RPMI7951 (cell line): ENCODE measurements at places on chromosomes 1 and 21.

DNA sequence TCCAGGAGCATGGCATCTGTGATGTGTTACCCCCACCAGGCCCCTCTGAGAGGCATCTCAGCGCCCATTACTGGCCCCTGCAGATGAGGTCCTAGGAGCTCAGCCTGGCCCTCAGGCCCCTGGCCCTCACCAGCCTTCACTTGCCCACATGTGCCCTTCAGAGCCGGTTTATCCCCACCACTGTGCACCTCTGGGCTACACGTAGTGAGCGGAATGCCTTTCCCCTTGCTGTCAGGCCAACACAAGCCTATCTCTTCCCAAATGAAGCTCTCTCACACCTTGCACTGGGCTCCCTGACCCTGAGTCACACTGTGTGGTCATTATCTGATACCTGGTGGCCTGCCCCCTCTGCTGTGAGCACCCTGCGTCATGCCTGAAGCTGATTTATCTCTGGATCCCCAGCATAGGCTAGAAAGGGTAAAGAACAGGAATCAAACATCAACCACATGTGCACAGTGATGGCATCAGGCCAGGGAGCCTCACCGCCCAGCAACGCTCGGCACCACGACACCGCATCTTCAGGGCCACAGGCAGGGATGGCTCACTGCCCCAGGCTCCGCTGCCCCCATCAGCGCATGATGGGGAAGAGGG is 49.1 kb downstream of the GLIS1 start:
- peak; percentile 16 for DNase-seq

GRCh38 chr21:31732597-31733550 is 956 bp upstream of the SCAF4 start:
- DNase-seq = peak; percentile 29

DNA sequence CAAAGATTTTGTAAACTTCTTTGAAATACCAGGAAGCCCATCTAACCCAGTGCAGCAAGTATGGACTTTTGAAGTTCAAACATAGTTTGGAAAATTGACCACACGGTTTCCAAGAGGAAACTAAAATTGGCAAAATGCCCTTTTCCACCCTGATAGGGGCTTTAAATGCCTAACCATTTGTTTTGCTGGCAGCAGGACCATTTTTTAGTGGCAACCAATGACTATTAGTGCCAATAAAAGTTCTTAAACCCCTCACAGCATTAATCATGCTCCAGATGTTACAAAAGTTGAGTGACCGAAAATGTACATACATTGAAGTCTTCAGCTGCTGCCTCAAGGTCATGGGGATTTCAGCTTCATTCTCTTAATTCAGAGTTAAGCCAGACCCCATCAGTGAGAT is 46.4 kb upstream of the ENAH start:
- peak; percentile 31 for DNase-seq

GRCh38 chr1:233513431-233513830 is 100.5 kb upstream of the KCNK1 start:
- no peak for DNase-seq

GRCh38 chr1:237759377-237759776 is 131.3 kb downstream of the ZP4 start:
- DNase-seq = no peak

DNA sequence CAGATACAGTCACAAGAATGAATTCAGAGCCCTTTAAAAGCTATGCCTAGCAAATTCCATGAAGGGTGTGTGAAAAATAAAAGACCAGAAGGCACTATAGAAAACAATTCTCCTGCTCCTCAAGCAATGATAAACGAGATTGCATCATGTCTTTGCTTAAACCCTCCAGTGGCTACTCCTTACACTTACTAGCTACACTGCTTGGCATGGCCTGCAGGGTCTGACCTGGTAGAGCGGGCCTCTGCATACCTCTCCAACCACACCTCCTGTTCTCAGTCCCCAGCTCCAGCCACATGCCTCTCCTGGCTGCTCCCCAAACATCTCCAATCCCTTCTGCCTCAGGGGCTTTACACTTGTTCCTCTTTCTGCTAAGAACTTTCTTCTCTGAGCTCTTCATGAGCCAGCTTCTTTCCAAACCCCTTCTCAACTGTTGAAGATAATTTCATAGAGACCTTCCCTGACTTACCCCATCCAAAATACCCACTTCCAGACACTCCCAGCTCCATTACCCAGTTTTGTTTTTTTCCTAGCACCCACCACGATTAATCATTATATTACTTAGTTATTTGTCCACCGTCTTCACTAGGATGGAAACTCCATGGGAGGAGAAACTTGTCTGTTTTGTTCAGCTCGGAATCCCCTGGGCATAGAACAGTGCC is 11.2 kb upstream of the CREG1 start:
- no peak for DNase-seq

DNA sequence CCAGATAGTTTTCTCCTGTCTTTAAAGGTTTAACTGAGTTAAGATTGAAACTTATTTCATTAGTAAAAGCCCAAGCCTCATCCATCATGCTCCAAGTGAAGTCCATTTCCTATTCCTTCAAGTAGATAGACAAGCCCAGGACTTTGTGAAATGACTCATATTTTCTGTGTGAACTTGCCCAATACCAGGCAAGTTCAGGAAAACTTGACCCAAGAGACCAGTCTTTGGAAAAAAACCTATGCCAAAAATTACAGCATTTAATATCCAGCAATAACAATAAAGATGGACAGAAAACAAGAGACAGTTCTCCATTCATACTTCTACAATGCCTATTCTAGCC is 405 bp upstream of the RAB29 start:
- peak; percentile 35 for DNase-seq

DNA sequence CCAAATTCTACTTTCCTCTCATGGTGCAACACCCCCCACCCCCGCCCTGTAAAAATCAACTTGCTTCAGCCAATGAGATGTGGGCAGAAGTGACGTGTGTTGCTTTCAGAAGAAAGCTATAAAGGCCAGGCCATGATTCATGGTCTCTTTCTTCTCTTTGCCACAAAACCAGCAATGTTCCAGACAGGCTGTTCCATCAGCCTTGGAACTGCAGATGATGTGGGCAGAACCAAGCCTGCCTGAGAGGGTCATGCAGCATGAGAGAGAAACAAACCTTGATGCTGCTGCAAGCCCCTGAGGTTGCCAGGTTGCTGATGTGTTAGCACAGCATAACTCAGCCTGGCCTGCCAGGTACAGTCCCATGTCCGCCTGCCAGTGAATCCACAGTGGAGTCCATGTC is 41.8 kb downstream of the MIS18A start:
- DNase-seq = no peak

DNA sequence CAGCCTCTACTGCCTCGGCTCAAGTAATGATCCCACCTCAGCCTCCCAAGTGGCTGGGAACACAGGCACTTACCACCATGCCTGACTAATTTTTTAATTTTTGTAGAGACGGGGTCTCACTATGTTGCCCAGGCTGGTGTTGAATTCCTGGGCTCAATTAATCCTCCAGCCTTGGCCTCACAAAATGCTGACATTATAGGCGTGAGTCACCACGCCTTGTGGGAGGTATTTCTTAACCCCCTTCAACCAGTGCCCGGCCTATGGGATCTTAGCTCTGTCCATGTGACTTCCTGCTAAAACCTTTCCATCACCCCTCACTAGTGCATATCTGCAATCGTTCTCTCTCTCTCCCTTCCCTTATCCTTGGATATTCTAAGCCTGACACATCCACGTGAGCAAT is 86.4 kb downstream of the FOXD2 start:
- no peak for DNase-seq

GRCh38 chr21:28884481-28884880 is 108.2 kb downstream of the LTN1 start:
- DNase-seq = peak; percentile 5

DNA sequence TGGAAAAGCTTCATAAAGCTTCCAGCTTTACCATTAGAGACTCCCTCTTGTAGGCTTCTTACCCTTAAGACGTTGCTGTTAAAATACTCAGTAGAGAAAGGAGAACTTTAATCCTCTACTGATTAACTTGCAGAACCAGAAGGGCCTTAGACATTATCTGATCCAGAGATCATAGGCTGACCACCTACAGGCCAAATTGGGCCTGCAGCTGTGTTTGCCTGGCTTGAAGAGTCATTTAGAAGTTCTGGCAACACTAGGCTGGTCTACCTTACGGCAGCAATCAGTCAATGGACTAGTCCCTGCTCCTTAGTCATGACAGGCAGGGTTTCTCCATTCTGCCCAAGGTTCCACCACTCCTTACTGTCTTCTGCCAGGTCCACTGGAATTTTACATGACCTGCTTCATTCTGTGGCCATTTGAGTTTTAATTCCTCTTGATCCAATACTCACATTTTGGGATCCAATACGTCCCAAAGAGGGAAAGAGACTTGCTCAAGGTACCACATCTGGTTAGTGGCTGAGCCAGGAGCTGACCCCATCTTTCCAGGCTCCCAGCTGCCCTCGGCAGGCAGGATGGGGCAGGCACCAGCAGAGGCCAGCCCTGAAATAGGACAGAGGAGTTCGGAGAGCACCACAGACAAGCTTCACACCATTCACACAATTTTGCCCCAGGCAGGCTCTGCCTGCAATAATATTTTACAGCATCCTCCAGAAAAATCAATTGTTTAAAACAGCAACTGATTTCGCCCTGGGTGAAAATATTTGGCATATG is 96.8 kb downstream of the TNR start:
- no peak for DNase-seq

DNA sequence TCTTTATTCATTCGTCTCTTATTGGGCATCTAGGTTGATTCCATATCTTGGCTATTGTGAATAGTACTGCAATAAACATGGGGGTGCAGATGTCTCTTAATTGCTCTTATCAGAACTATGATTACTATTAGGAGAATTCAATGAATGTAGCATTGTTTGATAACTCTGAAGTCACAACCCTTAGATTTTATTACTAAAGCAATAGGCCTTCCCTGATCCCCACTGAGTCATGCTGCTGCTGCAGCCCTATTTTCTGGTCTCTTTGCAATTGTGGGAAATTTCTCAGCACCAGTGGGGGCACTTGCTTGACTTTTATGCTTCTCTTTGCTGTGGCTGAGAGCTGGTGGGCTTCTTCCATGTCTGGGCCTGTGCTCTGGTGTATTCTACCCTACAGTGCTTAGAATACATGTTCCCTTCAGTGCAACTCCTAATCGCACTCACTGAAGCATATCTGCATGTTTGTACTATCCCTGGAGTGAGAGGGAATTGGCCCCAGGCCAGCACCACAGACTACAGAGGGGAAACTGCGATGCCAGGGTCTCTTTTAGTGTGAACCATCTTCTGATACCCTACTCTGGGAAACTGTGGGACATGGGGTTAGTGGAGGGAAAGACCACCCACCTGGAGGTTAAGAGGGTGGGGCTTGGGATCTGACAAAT is 52.2 kb upstream of the ROR1 start:
- DNase-seq = no peak

- DNase-seq = no peak
Measured at GRCh38 chr1:102096162-102096561, 99.4 kb upstream of the OLFM3 start.

- no peak for DNase-seq
Measured at GRCh38 chr1:47435506-47436303, 2.1 kb upstream of the FOXD2 start.

GRCh38 chr1:173112129-173112528 is 61.4 kb upstream of the TNFSF18 start:
- no peak for DNase-seq

- no peak for DNase-seq
Measured at GRCh38 chr1:3690282-3691065, 38.2 kb downstream of the TP73 start.

DNA sequence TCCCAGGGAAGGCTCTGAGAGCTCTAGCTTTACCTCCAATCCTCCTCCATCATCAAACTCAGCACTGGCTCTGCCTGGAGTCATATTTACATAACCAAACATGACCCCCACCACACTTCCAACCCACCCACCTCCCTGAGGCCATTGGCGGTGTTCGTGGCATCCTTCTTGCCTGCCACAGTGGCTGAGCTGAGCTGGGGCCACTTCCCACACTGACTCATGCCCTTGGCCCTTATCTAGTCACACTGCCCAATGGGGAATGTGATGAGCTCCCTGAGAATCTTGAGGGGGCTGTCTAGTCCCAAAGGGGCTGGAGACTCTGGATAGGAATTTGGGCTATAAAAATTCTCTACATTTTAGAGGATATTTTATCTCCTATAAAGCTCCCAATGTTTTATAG is 230.9 kb upstream of the IRF2BP2 start:
- peak; percentile 78 for DNase-seq

DNA sequence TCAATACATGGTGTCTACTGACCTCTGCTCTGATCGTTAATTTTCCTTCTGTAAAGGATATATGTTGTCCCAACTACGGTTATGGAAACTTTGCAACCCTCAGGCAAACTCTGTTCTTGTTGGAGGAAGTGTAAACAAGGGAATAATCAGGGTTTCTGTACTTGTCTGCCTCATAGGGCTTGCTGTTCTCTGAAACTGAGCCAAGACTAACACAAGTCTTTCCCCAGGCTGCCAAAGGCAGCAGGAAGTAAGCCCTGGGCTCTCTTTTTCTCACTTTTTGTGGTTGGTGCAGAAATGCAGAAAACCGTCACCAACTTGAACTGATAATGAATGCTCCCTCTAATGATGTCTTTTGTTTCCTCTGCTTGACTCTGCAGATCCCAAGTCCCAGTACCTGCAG is 7.6 kb downstream of the CYP4X1 start:
- peak; percentile 62 for DNase-seq

GRCh38 chr1:52551507-52552235 is 1.2 kb downstream of the TUT4 start:
- DNase-seq = peak; percentile 50

DNA sequence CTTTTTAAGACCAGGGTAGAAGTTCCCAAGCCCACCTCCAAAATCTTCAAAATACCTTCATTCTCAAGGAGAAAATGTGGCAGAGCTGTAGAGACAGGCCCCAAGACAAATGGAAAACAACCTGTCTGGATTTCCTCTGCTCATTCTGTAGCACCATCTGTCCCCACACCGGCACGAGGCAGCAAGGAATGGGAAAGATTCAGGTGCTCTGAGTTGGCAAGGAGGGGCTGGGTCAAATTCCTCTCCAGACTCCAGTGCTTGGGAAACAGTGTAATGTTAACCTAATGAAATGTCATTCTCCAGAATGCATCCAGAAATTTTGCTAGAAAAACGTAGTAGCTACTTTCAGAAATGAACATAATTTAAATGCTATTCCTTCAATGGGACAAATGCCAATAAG is 9.3 kb downstream of the PABPC4 start:
- no peak for DNase-seq

DNA sequence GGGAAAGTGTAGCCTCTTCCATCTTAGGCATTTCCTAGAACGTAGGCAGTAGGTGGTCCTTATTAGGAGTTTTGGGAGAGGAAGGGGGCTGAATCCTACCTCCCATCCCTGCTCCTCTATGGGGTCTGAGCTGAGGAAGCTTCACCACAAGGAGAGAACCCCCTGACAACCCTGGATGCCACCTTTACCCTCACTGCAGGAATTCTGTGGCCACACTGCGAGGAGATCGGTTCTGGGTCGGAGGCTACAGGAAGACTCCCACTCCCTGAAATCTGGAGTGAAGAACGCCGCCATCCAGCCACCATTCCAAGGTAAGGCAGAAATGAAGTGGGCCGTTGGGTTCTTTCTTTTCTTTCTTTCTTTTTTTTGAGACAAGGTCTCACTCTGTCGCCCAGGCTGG is 1.5 kb downstream of the MX1 start:
- DNase-seq = no peak

- DNase-seq = no peak
Measured at GRCh38 chr1:101479945-101480344, 243.1 kb downstream of the S1PR1 start.

GRCh38 chr21:43880111-43880985 is 15.3 kb downstream of the AGPAT3 start:
- peak; percentile 45 for DNase-seq

GRCh38 chr1:13517193-13517812 is 3.5 kb upstream of the LRRC38 start:
- DNase-seq = no peak
